ENCODE measurements at places on chromosomes 1 and 21. TPM values are rescaled to one million over a fixed set of nuclear protein-coding genes. Genes with fewer than 3 reads are reported as not detected.

DNA sequence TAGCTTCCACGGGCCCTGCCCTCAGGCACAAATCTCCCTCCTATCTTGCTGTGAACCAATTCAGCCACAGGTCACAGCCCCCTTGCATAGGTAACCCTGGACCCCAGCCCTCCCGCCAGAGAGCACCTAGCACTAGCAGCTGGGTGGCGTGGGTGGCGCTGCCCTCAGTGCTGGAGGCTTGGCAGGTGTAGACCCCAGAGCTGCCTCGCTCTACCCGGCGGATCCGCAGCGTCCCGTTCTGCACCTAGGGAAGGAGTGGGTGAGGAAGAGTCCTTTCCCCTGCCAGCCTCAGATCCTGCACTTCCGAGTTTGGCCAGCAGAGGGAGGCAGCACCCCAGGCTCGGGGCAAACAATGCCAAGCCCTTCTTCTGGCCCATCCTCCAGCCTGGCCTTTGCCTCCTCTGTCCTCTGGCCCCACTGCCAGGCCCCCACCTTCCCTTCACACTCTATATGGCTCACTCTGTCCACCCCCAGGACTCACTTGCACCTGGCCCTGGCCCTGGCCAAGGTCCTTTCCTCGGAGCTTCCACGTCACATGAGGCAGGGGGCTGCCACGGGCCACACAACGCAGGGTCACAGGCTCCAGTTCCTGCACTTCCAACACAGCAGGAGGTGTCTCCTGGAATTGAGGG is 9.0 kb downstream of the IGSF9 start:
- peak; percentile 97 for DNase-seq

DNA sequence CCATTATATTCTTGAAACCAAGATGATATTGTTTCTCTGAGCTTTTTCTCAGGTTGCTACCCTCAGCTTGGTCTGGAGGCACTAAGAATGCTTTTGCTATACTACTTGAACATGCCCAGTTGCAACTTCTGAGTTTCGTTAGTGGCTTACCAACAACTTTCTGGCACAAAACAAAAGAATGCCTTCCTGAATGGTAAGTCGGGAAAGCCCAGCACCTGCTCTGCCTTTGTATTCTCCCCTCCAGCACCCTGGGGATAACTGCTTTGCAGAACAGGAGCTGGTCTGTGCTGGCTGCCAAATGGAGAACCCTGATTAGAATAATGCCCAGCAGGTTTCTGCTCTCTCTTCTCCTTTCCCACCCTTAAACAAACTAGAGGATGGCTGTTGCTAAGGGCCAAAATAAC is 149.3 kb downstream of the TGFB2 start:
- peak; percentile 83 for DNase-seq

DNA sequence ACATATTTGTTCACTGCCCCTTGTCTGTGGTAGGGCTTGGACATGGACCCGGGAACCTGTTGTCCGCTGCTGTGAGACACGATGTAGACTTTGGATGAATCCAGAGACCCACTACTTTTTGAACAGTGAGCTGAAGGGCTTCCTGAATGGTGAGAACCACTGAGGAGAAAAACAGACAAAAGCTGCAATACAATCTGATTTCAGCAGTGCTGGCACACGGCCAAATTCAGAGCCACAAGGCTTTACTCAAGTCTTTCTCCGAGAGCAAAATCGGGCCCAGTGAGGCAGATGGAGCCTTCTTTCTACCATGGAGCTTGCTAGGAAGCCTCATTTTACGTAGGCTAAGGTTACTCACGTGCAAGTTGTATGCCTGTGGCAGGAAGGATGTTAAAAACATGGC is 197.6 kb downstream of the SIPA1L2 start:
- no peak for DNase-seq

- DNase-seq: no peak
These were observed 76.0 kb downstream of the GLIS1 start for GRCh38 chr1:53662951-53663350.

GRCh38 chr1:223478606-223479005 is 85.4 kb downstream of the CCDC185 start:
- peak; percentile 28 for DNase-seq

Gene BEST4
- total RNA-seq: 1.6 TPM

Gene TRIM67
- total RNA-seq: 0.05 TPM

All from endodermal cell (in vitro differentiated cells).